ENCODE measurements at places on chromosomes 2 and 18. TPM values are rescaled to one million over a fixed set of nuclear protein-coding genes. Genes with fewer than 3 reads are reported as not detected.

The FSIP2 gene
- total RNA-seq: under 0.01 TPM

GRCh38 chr2:31109633-31110192 lies 28.5 kb downstream of the GALNT14 start:
- DNase-seq: no peak
- no peak overlapping the region for H3K27ac ChIP-seq
- H3K4me3 ChIP-seq: no peak overlapping the region
- no peaks in the 10 kb centered on the region for H3K27me3 ChIP-seq

The HSPE1 gene
- 23.5 TPM for total RNA-seq

DNA sequence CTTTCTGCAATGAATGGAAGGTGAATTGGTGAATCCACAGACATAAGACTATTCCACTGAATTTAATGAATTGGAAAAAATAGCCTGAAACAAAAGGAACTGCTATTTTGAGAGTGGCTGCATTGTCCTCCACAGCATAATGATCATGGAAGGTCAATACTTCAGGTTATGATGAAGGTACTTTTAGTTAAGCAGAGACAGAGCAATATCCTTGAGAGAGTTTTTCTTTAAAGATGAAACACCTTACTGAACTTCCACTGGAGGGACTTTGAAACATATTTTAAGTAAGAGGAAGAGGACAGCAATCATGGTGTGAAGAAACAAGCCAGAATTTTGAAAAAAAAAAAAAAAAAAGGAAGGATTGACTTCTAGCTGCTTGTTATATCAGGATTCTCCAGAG lies 68.8 kb upstream of the DPP10 start:
- no peaks in the 10 kb centered on the region for H3K36me3 ChIP-seq
- no peaks in the 10 kb centered on the region for H3K27me3 ChIP-seq
- H3K4me1 ChIP-seq: no peaks in the 10 kb centered on the region
- H3K27ac ChIP-seq: no peak overlapping the region
- DNase-seq: no peak

The CHRND gene
- total RNA-seq: not detected

The EVX2 gene
- total RNA-seq: under 0.01 TPM

The KATNAL2 gene
- total RNA-seq: 5.0 TPM

DNA sequence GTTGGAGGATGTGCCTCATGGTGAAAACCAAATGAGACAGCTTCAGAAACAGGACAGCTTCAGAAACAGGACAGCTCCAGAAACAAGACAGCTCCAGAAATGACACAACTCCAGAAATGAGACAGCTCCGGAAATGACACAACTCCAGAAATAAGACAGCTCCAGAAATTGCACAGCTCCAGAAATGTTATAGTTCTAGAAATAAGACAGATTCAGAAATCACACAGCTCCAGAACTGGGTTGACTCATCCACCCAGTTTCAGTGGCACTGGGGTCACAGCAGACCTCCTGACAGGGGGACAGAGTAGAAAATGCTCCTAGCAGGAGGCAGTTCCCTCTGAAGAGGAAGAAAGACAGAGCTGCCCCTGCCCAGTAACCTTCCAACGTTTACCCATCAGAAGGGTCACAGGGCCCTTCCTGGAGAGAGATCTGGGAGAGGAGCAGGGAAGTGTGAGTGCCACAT lies 26.9 kb upstream of the COL6A3 start:
- no peak overlapping the region for H3K4me3 ChIP-seq
- H3K36me3 ChIP-seq: no peaks in the 10 kb centered on the region
- H3K27ac ChIP-seq: peak overlapping the region; percentile 93
- no peaks in the 10 kb centered on the region for H3K27me3 ChIP-seq
- peaks cover 37% of the 10 kb centered on the region for H3K4me1 ChIP-seq

- H3K4me1 ChIP-seq: no peaks in the 10 kb centered on the region
- H3K4me3 ChIP-seq: no peak overlapping the region
- H3K27ac ChIP-seq: no peak overlapping the region
- DNase-seq: no peak
- H3K27me3 ChIP-seq: no peaks in the 10 kb centered on the region
- H3K36me3 ChIP-seq: peaks cover 12% of the 10 kb centered on the region
These were observed 93.0 kb upstream of the MYO3B start for GRCh38 chr2:170084820-170085491.

GRCh38 chr18:24543795-24544498 lies 83.5 kb downstream of the HRH4 start:
- H3K4me3 ChIP-seq: no peak overlapping the region
- H3K4me1 ChIP-seq: no peaks in the 10 kb centered on the region
- DNase-seq: no peak
- H3K27me3 ChIP-seq: peaks cover 5% of the 10 kb centered on the region

DNA sequence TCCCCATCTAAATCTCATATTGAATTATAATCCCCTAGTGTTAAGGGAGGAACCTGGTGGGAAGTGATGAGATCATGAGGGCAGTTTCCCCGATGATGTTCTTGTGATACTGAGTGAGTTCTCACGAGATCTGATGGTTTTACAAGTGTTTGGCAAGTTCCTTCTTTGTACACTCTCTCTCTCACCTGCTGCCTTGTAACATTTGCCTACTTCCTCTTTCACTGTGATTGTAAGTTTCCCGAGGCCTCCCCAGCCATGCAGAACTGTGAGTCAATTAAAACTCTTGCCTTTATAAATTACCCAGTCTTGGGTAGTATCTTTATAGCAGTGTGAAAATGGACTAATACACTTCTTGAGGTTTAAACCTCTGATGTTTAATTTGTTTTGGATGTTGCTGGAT lies 177.5 kb downstream of the CD8B2 start:
- no peak for DNase-seq
- H3K4me3 ChIP-seq: no peak overlapping the region
- no peaks in the 10 kb centered on the region for H3K27me3 ChIP-seq
- H3K27ac ChIP-seq: no peak overlapping the region
- no peaks in the 10 kb centered on the region for H3K36me3 ChIP-seq
- H3K4me1 ChIP-seq: no peaks in the 10 kb centered on the region

DNA sequence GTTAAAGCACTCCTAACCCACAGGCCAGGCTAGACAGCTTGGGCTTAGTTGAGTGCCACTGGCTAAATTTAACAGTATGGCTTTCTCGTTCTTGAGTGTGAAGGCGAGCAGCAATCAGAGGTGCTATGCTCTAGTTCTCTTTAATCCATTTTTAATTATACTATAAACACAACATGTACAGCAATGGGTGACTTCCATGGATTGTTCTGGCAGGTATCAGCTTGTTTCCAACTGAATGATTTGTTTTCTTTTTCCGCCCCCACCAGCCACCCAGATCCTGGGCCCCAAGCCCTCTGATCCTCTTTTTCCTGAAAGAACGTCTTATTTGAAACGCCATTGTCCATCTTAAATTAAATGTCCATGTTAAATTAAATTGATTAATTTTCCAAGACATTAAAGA lies 244.8 kb downstream of the IKZF2 start:
- no peaks in the 10 kb centered on the region for H3K27me3 ChIP-seq
- DNase-seq: no peak
- no peak overlapping the region for H3K4me3 ChIP-seq
- H3K36me3 ChIP-seq: no peaks in the 10 kb centered on the region

GRCh38 chr18:9088252-9088651 lies 14.2 kb upstream of the NDUFV2 start:
- H3K36me3 ChIP-seq: no peaks in the 10 kb centered on the region
- peaks cover 5% of the 10 kb centered on the region for H3K4me1 ChIP-seq
- DNase-seq: no peak
- no peaks in the 10 kb centered on the region for H3K27me3 ChIP-seq
- H3K4me3 ChIP-seq: no peak overlapping the region

- no peaks in the 10 kb centered on the region for H3K27me3 ChIP-seq
- H3K4me1 ChIP-seq: peaks cover 16% of the 10 kb centered on the region
These were observed 83.6 kb downstream of the ATAD2B start for GRCh38 chr2:23843051-23843976.

DNA sequence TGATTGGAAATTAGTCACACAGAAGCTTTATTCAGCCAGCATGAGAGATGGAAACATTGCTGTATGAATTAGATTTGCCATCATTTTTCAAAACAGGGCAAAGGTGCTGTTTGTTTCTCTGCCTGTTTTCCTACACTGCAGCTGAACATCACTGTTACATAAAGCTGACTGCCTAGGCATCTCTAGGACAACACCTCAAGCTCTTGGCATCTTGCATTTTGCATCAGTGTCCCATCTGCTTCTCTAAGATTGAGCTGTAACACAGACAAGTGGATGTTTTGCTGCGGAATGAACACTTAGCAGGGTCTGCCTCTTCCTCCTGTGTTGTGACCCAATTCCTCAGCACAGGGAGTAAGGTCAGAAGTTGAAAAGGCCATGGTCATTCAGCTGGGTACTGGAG lies 4.9 kb downstream of the CCT7 start:
- H3K27ac ChIP-seq: peak overlapping the region; percentile 18
- no peaks in the 10 kb centered on the region for H3K27me3 ChIP-seq
- H3K36me3 ChIP-seq: peaks cover 47% of the 10 kb centered on the region
- peaks cover 31% of the 10 kb centered on the region for H3K4me1 ChIP-seq
- no peak overlapping the region for H3K4me3 ChIP-seq
- DNase-seq: no peak

DNA sequence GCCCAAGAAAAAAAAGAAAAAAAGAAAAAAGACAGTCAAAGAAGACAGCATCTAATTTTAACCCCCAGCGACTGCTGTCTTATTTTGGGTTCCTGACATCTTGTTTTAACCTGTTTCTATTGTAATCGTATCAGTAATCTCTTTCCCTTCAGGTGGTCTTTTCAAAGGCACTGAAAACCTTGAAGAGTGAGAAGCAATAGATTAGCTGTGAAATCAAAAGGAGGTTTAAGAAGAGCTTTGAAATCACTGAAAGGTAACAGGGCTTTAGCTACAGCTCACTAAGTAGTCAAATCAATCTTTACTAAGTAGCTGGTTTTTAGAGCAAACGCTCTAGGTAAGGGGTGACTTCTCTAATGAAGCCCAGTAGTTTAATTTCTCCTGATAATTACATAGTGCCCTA lies 5.4 kb upstream of the TANC1 start:
- H3K27ac ChIP-seq: no peak overlapping the region
- H3K27me3 ChIP-seq: no peaks in the 10 kb centered on the region
- DNase-seq: no peak
- no peaks in the 10 kb centered on the region for H3K36me3 ChIP-seq
- H3K4me3 ChIP-seq: no peak overlapping the region

GRCh38 chr18:54127759-54128378 lies 96.6 kb downstream of the MBD2 start:
- no peaks in the 10 kb centered on the region for H3K27me3 ChIP-seq
- H3K27ac ChIP-seq: no peak overlapping the region

DNA sequence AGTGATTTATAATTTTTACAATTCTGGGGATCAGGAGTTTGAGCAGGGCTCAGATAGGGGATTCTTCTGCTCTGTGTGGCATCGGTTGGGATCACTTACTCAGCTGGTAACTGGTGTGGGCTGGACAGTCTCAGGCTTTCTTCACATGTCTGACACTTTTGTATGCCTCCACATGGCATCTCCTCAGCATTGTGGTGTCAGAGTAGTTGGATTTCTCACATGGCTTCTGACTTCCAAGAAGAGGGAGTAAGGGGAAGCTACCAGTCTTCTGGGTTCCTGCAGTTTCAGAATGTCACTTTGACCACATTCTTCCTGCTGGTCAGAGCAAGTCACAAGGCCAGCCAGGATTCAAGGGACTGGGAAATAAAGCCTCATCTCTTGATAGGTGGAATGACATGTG lies 55.6 kb downstream of the NCOA1 start:
- H3K4me1 ChIP-seq: no peaks in the 10 kb centered on the region
- no peak overlapping the region for H3K4me3 ChIP-seq
- no peaks in the 10 kb centered on the region for H3K27me3 ChIP-seq
- no peak for DNase-seq
- H3K36me3 ChIP-seq: no peaks in the 10 kb centered on the region

DNA sequence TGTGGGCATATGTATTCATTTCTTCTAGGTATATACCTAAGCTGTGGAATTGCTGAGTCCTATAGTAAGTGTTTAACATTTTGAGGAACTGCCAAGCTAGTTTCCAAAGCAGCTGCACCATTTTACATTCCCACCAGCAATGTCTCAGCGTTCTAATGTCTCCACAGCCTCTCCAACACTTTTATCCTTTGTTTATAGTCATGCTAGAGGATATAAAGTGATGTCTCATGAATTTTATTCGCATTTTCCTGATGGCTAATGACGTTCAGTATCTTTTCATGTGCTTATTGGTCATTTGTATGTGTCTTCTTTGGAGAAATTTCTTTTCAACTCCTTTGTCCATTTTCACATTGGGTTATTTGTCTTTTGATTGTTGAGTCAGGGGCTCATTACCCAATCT lies 295.2 kb downstream of the NCKAP5 start:
- no peaks in the 10 kb centered on the region for H3K4me1 ChIP-seq
- no peaks in the 10 kb centered on the region for H3K36me3 ChIP-seq
- no peaks in the 10 kb centered on the region for H3K27me3 ChIP-seq
- DNase-seq: no peak
- H3K4me3 ChIP-seq: no peak overlapping the region
- no peak overlapping the region for H3K27ac ChIP-seq

DNA sequence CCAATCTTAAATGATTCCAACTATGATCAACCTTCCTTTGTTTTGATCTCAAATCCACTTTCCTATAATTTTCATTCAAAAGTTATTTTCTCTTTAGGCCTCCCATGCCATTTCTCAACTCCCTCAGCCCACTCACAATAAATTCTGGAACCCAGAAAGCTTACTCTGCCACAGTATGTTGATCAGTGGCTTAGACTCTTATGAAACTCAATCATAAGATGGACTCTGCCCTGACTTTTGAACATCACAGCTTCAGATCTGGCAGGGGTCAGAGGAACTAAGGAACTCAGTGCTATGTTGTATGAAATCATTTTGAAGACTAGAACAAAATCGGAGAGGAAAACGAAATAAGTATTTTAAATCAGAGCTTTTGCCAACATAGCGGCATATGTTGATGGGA lies 59.8 kb upstream of the LGALSL start:
- DNase-seq: no peak
- no peaks in the 10 kb centered on the region for H3K36me3 ChIP-seq
- H3K4me3 ChIP-seq: no peak overlapping the region
- H3K27me3 ChIP-seq: no peaks in the 10 kb centered on the region
- H3K27ac ChIP-seq: no peak overlapping the region
- H3K4me1 ChIP-seq: no peaks in the 10 kb centered on the region

- H3K27me3 ChIP-seq: no peaks in the 10 kb centered on the region
- peaks cover 16% of the 10 kb centered on the region for H3K4me1 ChIP-seq
- peaks cover 5% of the 10 kb centered on the region for H3K36me3 ChIP-seq
- peak overlapping the region; percentile 69 for H3K27ac ChIP-seq
- DNase-seq: no peak
- no peak overlapping the region for H3K4me3 ChIP-seq
These were observed 90.6 kb downstream of the KCTD1 start for GRCh38 chr18:26457611-26458353.

DNA sequence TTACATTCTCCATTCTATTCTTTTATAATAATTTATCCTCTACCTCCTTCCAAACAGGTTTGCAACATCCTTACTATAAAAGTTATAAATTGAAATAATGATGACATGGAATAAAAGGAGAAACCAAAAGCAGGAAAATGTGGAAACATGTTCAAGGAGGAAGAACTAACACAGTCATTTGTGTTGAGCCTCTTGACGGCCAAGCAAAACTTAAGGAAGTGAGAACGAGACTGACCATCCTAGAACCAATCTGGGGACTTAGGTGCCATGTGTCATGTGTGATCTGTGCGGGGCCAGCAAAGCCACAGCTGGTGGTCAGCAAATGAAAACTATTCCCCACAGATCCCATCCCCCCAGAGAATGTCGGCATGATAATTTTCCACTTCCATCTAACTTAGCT lies 25.6 kb upstream of the FAM124B start:
- H3K27ac ChIP-seq: no peak overlapping the region
- H3K36me3 ChIP-seq: no peaks in the 10 kb centered on the region
- no peaks in the 10 kb centered on the region for H3K4me1 ChIP-seq
- no peaks in the 10 kb centered on the region for H3K27me3 ChIP-seq

The RFX8 gene
- total RNA-seq: 7.6 TPM

- peaks cover 66% of the 10 kb centered on the region for H3K4me1 ChIP-seq
- peak; percentile 95 for DNase-seq
- H3K4me3 ChIP-seq: peak overlapping the region; percentile 13
- H3K27me3 ChIP-seq: no peaks in the 10 kb centered on the region
These were observed 83.0 kb downstream of the STPG4 start for GRCh38 chr2:47072018-47072691.
